GM10248 (cell line): ENCODE measurements at places on chromosomes 1 and 21.

GRCh38 chr1:15004396-15004795 is 149.2 kb upstream of the TMEM51 start:
- no peak for DNase-seq

DNA sequence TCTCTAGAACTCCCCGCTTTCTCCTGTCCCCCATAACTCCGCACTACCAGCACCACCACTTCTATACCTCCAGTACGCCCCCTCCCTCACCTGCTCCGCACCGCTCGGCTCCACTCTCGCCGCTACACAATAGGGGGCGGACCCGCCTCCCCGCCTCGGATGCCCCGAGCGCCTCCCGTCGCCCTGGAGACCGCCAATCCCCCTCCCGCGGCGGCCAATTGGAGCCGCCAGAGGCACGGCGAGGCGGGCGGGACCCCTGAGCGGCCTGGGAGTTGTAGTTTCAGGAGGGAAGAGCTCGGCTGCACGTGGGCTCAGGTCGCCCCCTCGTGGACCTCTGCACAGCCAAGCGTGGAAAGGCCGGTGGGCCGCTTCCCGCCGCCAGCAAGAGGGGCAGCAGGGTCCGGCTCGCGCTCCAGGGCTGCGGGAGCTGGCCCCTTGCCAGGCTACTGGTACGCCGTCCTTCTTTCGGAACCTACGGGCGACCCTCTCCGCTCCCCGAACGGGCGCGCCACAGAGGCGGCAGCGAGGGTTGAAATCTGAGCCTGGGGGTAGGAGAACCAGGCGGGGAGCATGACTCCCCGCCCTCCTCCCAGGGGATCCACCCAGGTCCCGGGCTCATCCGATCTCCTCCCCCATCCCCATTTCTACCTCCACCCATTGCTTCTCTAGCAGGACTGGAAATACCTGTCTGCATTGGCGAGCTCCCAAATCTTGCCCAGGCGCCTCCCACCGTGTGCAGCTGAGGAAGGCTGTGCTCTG is at the start of gene IGSF9:
TSS of gene IGSF9 (minus strand) at position 131 of the 759 bp plus-strand sequence. CDS start 2,159 bp downstream, outside the sequence.
- DNase-seq, result peak; percentile 61

DNA sequence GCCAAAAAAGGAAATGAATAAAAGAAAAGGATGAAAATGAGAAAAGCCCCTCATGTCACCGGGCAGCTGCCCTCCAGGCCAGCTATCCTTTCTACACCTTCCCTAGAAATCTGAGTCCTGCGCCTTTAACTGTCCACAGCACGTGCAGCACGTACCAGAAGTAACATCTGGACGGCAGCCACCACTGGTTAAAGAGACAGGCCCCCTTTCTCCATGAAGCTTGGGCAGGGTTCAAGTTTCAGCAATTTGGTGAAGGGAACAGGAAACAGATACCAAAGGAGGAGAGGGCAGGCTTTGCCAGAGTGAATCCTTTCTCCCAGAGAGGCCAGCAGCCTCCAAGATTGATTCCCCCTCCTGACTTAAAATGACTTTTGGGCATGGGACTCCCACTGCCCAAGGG is 3.6 kb upstream of the KIAA2013 start:
- peak; percentile 63 for DNase-seq

DNA sequence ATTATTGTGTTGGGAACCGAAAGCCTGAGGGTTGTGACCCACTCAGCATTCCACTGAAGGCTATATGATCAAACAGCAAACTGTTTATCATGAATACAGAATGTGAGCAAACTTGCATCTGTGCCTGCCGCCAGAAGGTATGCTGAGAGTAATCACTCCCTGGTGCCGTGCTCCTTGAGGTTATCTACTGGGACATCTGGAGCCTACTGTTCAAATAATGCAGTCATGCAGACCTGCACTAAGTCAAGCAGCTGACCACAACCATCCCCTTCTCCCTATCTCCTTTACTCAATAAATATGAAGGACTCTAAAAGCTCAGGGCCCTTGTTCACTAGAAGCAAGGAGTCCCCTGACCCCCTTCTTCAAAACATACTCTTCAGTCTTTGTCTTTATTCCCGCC is 13.5 kb downstream of the GSTM5 start:
- DNase-seq, result no peak

- DNase-seq, result no peak
These were observed 120.6 kb upstream of the KCNJ15 start for GRCh38 chr21:38136201-38136600.

DNA sequence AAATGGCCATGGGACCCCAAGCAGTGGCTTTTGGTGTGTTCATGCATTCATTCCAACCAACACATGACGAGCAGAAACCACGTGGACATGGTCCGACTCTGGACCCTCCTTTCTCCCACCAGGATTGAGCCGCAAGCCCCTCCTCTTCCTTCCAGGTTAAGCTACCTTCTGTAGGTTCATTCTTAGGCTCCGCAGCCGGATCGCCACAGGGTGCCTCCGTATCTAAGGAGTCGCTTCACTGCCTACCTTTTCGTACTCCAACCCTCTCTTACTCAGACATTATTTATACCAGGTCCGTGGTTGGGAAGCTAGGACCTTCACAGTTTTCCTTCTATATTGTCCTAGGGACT is 63.6 kb downstream of the RHBG start:
- no peak for DNase-seq

DNA sequence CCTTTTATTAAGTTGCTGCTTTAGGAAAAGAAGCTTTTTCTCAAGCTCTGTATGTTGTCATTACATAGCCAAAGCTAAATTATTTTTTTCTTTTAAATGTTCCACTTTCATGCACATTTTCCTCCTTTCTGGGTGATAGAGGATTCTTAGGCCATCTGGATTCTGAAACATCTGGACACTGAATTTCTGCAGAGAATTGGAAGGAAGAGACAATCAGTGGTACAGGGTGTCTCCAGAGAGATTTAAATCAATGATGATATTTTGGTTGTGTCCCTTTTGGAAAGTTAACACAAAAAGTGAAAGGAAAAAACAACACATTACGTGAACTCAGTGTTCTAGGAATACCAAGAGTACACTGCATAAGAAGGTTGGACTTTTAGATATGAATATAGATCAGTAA is 211.4 kb upstream of the PKN2 start:
- no peak for DNase-seq
